ENCODE measurements at places on chromosomes 13 and 19.
A peak's percentile ranks its signal among the peaks of the same experiment; 100 is the strongest.

DNA sequence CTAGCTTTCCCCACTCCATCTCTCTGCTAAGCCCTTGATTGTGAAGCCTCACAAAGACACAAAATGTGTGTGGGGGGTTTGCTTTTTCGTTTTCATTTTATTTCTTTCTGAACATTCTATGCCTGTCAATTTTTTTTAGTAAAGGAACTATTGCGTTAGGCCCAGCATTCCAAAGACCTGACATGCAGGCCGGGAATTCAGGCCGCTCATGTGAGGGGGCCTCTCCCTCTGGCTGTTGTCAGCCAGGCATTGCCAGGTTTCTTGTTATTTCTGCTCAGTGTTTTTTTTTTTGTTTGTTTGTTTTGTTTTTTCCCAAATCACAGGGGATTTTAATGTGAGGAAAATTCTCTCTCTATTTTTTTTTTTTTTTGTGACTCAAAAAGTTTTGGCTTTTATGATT, 10.3 kb upstream of the MEDAG start:
- no peak for DNase-seq

GRCh38 chr13:30577401-30577852, 40.3 kb upstream of the USPL1 start:
- DNase-seq = peak; percentile 16

DNA sequence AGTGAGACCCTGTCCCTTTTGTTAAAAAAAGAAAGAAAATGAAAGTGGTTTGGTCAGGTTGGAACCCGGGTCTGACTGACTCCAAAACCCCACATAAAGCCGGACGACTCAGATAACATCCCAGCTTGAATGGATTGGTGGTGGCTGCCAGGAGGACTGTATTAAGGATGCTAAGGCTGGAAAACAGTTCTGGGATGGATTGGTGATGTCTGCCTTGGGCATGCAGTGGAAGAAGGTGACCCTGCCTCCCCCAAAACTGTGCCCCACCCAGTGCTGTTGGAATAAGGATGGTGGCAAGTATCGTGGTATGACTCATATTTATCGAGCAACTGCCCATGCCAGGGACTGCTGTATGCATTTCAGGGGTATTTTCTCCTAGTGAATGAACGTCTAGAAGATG, 18.5 kb upstream of the COLGALT1 start:
- no peak for DNase-seq

DNA sequence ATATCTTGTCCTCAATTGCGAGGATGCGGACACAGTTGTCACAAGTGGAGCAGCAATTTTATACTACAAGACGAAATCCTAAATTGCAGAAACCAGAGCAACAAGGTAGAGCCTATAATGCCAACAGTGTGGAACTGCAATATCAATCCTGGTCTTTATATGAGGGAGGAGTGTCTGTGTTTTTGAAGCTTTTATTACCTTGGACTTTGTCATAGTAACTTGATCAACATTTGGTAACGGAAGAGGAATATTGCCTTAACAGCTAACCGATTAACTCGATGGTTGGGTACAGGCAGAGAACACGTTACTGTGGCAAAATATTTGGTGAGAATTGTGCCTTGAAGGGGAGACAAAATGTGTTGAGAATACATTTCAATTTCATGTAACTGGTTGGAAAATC, 661.5 kb downstream of the FGF9 start:
- DNase-seq = no peak

Measured in activated CD4-positive, alpha-beta T cell treated with anti-CD3 and anti-CD28 coated beads, Interleukin-2, amount 50 U/mL, for 4 hours (primary cell).